ENCODE measurements at places on chromosomes 12 and 14. TPM values are rescaled to one million over a fixed set of nuclear protein-coding genes. Genes with fewer than 3 reads are reported as not detected.

The KCNJ8 gene
- 10.5 TPM for total RNA-seq

The GPR135 gene
- 6.5 TPM for total RNA-seq

The PAH gene
- 2.2 TPM for total RNA-seq

The SERPINA12 gene
- total RNA-seq: not detected

The GNB3 gene
- 4.5 TPM for total RNA-seq

The ARHGDIB gene
- total RNA-seq: 264 TPM

The ACOT6 gene
- not detected for total RNA-seq

The SERPINA9 gene
- total RNA-seq: not detected

The MANSC4 gene
- total RNA-seq: not detected

The MAP3K9 gene
- total RNA-seq: 14.0 TPM

The ACIN1 gene
- total RNA-seq: 229 TPM

The PRH2 gene
- total RNA-seq: not detected

The PCED1B gene
- 22.1 TPM for total RNA-seq

The GPR137C gene
- 2.2 TPM for total RNA-seq

The EID3 gene
- 4.7 TPM for total RNA-seq

The IFNG-AS1 gene
- total RNA-seq: 0.49 TPM

The POTEG gene
- total RNA-seq: not detected

The RDH12 gene
- total RNA-seq: 0.21 TPM

The KRT4 gene
- 0.81 TPM for total RNA-seq

The KRT72 gene
- not detected for total RNA-seq

The RPGRIP1 gene
- 0.49 TPM for total RNA-seq

The TMEM229B gene
- total RNA-seq: 24.7 TPM

The KCNC2 gene
- not detected for total RNA-seq

The NPFF gene
- not detected for total RNA-seq

The PIP4P1 gene
- 36.8 TPM for total RNA-seq

The SDR9C7 gene
- not detected for total RNA-seq

The KRT3 gene
- not detected for total RNA-seq

The C3AR1 gene
- 4.6 TPM for total RNA-seq

The KITLG gene
- 17.2 TPM for total RNA-seq

The TBPL2 gene
- not detected for total RNA-seq

The CMA1 gene
- 2.2 TPM for total RNA-seq

The SLC5A8 gene
- total RNA-seq: not detected

The MGST1 gene
- total RNA-seq: 412 TPM

The PLCZ1 gene
- total RNA-seq: not detected

The EPYC gene
- total RNA-seq: not detected

The FBRSL1 gene
- 68.7 TPM for total RNA-seq

The MYF6 gene
- not detected for total RNA-seq

All from ureter (tissue), 1 donor.